LNCaP clone FGC (cell line): ENCODE measurements at places on chromosomes 13 and 19.

DNA sequence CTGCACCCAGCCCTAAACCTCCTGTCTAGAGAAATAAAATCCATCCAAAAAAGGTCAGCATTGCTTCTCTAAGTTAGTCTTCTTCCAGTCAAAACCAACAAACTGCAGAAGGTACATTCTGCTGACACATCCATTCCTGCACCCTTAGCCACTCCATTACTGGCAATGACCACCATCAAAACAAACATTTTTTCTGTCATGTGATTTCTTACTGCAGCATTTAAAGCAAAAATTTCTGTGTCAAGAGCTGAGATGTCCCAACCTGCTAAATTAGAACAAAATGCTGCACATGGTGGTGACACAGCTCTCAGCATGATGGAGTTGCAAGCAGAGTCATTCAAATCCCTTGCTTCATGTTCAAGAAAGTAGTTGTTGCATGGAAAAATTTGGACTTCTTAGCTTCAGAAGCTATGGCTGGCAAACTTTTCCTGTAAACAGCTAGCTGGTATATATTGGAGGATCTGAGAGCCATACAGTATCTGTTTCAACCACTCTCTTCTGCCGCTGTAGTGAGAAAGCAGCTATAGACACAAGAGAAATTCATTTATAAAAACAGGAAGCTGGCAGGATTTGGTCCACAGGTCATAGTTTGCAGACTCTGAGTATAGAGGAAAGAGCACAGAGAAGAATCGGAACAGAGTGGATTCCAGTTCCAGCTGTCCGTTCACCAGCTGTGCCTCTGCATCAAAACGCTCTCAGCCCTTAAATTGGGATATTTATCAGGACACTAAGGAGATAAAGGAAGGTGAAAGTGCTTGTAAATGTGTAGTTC is 17.4 kb downstream of the RUBCNL start:
- no peak for DNase-seq

GRCh38 chr13:43915451-43915850 is 35.7 kb downstream of the LACC1 start:
- DNase-seq, result no peak

- DNase-seq, result no peak
These were observed 520 bp downstream of the ZNF787 start for GRCh38 chr19:56120371-56121179.

GRCh38 chr13:28137596-28137995 is 749 bp upstream of the PAN3 start:
- DNase-seq, result no peak

DNA sequence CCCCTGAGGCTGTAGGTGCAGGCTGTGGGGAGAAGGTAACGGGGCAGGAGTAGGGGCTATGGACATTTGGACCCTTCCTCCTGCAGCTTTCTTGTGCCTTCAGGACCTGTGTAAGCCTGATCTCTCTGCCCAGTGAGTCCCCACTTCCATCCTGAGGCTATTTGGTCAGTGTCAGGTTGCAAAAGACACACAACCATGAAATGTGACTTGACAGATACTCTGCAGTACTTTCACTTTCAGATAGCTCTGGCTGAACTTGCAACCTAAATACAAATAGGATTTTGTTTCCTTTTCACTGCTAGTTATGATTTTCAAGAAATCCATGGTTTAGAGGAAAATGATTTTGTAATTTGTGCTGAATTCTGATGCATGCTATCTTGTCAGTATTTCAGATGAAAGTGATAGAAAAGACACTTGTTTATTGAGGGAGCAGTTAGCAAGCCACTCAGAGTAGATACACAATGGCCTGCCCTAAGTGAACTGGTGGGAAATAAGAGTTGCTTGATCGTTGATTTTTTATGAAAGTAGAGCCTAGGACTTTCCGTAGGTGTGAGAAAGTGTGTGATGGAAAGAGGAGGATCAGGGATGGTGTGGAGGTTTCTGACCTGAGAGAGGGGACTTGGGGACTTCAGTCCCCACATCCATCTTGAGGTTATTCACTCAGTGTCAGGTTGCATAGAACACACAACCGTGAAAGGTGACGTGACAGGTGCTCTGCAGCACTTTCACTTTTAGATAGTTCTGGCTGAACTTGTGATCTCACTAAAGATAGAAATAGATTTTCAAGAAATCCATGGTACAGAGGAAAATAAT is 18.1 kb upstream of the EID2 start:
- peak; percentile 48 for DNase-seq

DNA sequence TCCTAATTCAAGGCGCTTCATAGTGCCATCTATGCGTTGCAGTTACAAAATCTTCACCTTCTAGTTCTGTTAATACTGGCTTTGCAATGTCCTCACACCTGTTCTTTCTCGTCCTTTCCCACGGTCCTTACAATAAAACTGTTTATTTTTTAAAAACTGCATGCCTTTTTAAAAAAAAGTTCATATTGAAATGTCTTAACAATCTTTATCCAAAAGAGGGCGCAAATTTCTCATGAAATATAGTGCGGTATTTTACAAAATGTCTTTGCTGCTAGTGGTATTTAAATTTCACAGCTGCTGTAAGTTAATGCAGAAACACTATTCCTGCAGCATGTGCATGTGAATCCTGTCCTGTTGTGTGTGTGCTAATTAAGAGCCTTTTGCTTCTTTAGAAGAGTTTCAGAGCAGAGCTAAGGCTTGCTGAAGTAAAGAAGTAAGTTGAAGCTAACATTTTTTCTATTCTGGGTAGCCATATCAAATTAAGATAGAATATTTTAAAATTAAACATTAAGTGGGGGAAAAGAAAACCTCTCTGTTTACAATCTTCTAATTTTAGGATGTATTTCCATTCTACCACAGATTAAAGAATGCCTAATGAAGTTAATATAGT is 15.8 kb upstream of the CLDN10 start:
- peak; percentile 65 for DNase-seq

GRCh38 chr13:64066711-64067110 is 2651.1 kb upstream of the PCDH20 start:
- DNase-seq, result no peak

- no peak for DNase-seq
These were observed 30.3 kb upstream of the ZNF726 start for GRCh38 chr19:23884363-23884762.

GRCh38 chr19:12984143-12984627 is 11.1 kb upstream of the NFIX start:
- DNase-seq, result no peak

GRCh38 chr19:6886277-6886897 is 992 bp upstream of the ADGRE1 start:
- no peak for DNase-seq

- no peak for DNase-seq
These were observed 22.1 kb downstream of the SIGLEC7 start for GRCh38 chr19:51164215-51164614.

DNA sequence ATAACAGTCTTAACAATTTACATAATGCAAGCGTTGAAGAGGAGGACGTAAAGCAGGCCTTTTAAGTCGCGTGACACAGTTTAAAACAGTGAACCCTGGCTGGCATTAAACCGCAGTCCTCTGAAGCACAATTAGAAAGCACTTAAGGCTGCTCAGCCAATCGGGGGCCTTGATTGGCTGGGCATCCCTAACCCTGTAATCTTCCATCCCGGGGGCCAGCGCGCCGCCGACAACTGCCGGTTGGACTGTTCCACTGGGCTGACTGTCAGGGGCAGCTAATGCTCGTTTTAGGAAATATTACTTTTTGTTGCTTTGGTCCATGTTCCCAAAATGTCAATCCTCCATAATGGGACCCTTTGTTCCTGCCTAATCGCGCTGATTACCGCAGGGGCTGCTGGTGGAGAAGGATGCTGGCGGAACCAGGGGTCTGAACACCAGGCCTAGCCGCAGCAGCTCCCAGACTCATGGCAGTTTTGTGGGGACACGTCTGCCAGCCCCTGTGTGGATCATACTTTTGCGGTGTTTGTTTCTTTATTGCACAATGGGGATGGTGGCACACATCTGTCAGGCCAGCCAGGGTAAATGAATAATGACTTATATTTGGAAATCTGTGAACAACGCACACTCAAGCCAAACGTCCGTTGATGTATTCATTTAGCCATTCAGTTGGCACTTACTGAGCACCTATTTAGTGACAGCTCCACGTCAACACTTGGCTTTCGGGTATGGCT is 127.1 kb upstream of the SPACA7 start:
- no peak for DNase-seq

DNA sequence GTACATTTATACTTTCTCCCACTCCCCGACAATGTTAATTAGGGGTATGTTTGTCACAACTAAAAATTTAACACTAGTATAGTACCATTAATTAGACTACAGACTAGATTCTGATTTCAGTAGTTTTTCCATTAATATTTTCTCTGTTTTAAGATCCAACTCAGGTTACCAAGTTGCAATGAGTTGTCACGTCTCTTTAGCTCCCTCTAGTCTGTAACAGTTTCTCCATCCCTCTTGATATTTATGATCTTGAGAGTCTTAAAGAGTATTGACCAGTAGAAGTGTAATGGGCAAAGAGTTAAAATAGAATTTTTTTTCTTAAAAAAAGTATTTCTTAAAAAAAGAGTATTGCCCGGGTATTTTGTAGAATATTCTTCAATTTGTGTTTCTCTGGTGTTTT is 598.1 kb downstream of the TBC1D4 start:
- DNase-seq, result no peak

DNA sequence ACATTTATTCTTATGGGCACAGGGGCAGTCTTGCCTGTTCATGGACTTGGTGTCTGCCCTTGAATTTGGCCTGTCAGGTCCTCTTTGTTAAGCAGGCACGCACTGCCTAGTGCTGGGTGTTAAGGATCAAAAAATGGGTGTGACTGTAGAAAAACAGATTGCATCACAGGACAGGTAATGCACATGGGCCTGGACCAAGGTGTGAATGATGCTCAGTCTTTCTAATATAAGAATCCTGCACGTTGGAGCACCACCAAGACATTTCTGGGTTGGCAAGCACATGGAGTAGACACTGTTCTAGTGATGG is 33.7 kb downstream of the GATAD2A start:
- DNase-seq, result no peak

- DNase-seq, result no peak
These were observed 395.0 kb downstream of the PCDH9 start for GRCh38 chr13:66835040-66835628.

GRCh38 chr13:37495046-37495445 is 103.5 kb downstream of the POSTN start:
- no peak for DNase-seq

GRCh38 chr13:38688674-38689073 is 1.8 kb downstream of the FREM2 start:
- no peak for DNase-seq

DNA sequence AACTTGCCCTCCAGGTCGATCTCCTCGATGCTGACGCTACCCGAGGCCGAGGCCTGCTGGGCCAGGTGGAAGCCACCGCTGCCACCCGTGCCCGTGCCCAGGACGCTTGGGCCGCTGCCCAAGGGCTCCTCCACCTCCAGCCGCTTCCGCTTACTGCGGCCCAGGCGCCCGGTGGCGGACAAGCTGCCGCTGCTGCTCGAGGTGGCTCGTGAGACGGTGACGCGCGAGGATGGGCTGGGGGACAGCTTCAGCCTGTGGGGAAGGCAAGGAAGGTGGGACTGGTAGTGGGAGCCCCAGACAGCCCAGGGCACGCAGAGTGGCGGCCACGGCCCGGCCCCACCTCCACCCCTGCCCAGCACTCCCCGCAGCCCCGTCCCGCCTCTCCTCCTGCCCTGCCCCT is 6.5 kb upstream of the TIMM13 start:
- DNase-seq, result no peak

DNA sequence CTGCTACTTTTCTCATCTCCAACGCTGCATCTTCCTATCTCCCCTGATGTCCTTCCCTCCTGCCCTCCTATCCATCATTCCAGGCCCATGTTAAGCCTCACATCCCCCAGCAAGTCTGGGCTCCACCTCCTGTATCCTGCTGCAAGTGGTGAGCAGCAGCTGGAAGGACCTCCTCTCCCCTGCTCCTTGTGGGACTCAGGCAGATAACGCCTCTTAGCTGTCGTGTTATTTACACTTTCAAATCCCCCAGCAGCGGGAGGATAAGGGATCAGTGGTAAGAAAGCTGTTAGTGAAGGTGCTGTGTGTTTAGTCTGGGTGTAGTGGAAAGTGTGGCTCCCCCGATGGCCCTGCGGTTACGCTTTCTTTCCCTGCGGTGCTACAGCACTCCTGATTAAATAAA is 211.9 kb downstream of the ZNF536 start:
- DNase-seq, result no peak

DNA sequence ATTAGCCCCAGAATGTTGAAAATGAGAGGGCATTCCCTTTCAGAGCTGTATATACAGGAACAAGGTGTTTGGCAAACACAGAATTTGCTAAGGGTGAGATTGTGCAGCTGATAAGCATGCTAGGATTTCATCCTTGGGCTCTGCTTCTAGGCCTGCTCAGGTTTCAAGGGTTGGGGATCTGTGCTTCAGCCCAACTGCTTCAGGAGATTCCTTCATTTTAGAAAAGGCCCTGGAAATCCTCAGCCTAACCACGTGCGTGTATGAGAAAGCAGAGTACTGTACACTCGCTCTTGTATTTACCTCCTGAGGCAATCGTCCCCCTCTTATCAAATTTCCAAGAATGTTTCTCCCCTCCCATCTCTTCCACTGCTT is 291.6 kb upstream of the ARGLU1 start:
- peak; percentile 26 for DNase-seq

- peak; percentile 84 for DNase-seq
These were observed 5.1 kb downstream of the DOT1L start for GRCh38 chr19:2168619-2169424.

DNA sequence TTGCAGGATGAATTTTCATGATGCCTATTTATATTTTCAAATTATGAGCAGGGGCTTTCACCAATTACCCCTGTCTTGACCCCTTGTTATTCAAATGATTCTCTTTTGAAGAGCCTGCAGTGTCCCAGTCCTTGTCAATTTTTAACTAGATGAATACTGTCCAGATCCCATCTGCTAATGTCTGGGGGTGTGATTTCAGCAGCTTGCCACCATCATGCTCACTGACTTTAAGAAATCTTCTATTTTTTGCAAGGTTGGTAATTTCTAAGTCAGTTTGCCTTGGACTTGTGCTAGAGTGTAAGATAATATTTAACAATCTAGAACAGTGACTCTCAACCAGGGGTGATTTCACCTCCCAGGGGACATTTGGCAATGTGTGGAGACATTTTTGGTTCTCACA is 106.0 kb downstream of the CACNA1A start:
- no peak for DNase-seq

- no peak for DNase-seq
These were observed 2.0 kb upstream of the GAPDHS start for GRCh38 chr19:35531291-35531690.

DNA sequence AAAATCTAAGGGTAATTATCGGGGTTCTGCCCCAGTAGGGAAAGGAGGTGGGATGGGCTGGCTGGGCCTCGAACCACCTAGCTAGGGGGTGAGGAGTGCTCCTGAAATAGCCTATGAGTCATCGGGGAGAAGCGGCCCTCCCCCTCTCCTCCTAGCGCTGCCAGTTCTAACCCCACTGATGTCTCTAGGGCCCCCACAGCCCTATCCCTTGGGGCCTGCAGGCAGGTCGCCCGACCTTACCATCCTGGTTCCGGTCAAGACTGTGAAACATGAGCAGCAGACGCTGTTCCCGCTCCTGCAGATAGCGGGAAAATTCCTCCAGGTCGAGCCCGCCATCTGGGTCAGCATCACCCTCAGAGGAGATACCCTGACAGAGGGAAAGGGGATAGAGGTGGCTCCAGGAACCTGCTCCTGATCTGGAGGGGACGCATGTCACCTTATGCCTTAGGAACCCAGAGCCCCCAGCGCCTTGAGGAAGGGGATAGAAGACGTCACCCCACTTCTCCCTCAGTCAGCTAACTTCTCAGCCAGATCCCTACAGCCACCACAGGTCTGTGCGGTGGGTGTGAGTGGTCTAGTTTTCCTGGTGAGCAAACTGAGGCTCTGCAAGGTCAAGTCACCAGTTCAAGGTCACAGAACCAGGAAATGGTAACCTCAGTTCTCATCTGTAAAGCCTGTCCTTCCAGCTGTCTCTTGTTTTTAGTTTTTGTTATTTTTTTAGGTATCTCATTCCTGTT is 1.5 kb downstream of the SLC25A23 start:
- no peak for DNase-seq
